Esophagus squamous epithelium (tissue), 5 donors: ENCODE measurements at places on chromosomes 4 and X.

GRCh38 chr4:57719456-57719855, 609.3 kb upstream of the IGFBP7 start:
- H3K27me3 ChIP-seq: no peaks in the 10 kb centered on the region
- DNase-seq: no peak
- H3K36me3 ChIP-seq: no peaks in the 10 kb centered on the region
- H3K4me1 ChIP-seq: no peaks in the 10 kb centered on the region
- H3K27ac ChIP-seq: no peak overlapping the region

DNA sequence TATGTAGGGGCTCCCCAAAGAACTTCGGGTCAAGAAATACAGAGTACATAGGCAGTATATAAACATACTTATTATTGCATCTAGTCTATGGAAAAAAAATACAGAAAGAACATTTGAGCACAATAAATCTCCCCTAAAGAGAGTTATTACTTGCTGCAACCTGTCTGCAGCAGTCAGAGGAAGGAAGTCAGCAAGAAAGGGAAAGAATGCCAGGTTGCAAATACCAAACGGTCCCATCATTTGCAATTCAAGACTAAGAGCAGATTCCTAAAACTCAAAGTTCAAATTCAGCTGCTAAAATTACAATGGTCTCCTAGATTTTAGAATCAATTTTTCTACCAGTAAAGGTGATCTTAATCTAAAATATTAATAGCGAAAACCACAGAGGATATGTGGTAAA, 236.2 kb upstream of the NUDT6 start:
- H3K4me1 ChIP-seq: no peaks in the 10 kb centered on the region
- H3K4me3 ChIP-seq: no peak overlapping the region
- H3K36me3 ChIP-seq: no peaks in the 10 kb centered on the region
- DNase-seq: no peak
- no peak overlapping the region for H3K27ac ChIP-seq

DNA sequence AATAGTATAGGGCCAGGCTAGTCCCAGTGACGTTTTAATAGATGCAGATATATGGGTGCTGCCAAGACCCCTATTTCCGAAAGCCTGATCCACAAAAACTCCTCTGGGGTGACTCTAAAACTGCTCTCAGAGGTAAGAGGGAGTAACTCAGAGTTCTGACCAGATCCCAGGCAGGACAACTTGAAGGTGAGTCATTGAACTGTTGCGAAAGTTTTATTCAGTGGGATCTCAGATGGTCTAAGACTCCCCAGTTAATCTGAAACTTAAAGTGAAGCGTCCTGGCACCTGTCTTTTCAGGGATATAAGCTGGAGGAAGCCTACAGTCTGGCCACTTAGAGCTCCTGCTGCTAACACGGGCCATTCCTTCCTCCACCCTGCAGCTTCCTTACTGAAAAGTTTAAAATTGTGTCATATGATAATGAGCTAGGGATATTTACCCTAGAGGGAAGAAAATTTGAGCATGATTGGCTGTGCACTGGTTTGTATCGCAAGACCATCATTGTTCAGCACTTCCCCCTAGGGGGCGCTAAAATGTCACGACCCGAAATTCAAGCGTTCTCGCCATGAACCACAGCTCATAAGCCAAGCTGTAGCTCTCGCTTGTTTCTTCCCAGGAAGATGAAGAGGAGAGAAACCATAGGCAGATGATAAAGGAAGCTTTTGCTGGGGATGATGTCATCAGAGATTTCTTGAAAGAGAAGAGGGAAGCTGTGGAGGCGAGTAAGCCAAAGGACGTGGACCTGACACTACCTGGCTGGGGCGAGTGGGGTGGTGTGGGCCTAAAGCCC, 19.5 kb downstream of the UTP14A start:
- H3K4me3 ChIP-seq: no peak overlapping the region
- H3K4me1 ChIP-seq: no peaks in the 10 kb centered on the region
- no peak for DNase-seq
- no peaks in the 10 kb centered on the region for H3K27me3 ChIP-seq

- no peaks in the 10 kb centered on the region for H3K4me1 ChIP-seq
- no peak overlapping the region for H3K27ac ChIP-seq
- H3K36me3 ChIP-seq: no peaks in the 10 kb centered on the region
- no peaks in the 10 kb centered on the region for H3K27me3 ChIP-seq
- H3K4me3 ChIP-seq: no peak overlapping the region
- DNase-seq: no peak
Observed at GRCh38 chr4:74953647-74954046, 20.7 kb downstream of the PARM1 start.

GRCh38 chr4:120156120-120156718, 89.6 kb upstream of the MAD2L1 start:
- no peak overlapping the region for H3K4me3 ChIP-seq
- no peaks in the 10 kb centered on the region for H3K4me1 ChIP-seq
- H3K27me3 ChIP-seq: no peaks in the 10 kb centered on the region

- no peaks in the 10 kb centered on the region for H3K27me3 ChIP-seq
- no peak for DNase-seq
- H3K27ac ChIP-seq: peak overlapping the region; percentile 51
- no peak overlapping the region for H3K4me3 ChIP-seq
- no peaks in the 10 kb centered on the region for H3K36me3 ChIP-seq
Observed at GRCh38 chrX:68995780-68996551, 167.1 kb downstream of the EFNB1 start.

DNA sequence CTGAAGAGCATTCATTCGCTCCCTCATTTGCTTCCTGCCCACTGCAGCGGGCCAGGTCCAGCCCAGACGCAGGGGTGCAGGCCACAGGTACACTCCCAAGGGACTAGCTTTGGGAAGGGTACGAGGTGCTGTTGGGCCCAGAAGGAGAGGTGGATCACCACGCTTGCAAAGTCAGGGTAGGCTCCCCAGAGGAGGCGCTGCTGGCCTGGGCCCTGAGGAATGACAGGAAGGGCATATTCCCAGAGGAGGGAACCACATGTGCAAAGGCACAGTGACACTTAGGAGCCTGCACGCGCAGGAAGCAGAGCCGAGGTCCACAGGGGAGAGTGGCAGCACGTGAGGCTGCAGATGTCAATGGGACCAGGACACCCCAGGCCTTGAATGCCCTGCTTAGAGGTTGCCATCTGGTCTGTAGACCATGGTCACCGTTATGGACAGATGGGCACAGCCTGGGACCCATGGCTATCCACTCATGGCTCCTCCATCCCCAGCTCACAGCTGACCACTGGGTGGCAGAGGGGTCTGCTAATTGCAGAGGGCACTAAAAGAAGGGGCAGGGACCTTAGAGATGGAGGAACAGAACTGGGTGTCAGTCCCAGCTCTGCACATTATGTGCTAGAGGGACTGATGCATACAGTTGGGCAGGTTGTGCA, 7.9 kb downstream of the HTRA3 start:
- peaks cover 8% of the 10 kb centered on the region for H3K4me1 ChIP-seq
- H3K4me3 ChIP-seq: no peak overlapping the region
- DNase-seq: no peak
- peak overlapping the region; percentile 54 for H3K27ac ChIP-seq
- peaks cover 7% of the 10 kb centered on the region for H3K27me3 ChIP-seq

DNA sequence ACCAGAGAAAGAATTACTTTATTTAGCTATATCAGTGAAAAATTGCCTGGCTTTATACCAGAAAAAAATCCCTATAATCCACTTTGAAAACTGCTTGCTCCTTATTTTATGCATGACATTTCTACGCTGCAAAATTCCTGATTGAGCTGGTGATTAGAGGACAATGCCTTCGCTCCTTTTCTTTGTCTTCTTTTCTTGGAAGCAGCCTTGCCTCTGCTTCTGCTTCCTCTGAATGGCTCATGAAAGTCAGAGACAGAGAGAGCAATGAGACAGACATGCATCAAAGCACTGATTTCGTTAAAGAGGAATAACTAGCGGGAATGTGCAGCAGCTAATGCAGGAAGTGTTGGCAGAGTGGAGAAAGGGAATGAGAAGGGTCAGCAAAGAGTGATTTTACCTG, 294.3 kb upstream of the IGFBP7 start:
- H3K27me3 ChIP-seq: no peaks in the 10 kb centered on the region
- no peak overlapping the region for H3K4me3 ChIP-seq
- no peaks in the 10 kb centered on the region for H3K36me3 ChIP-seq
- no peak overlapping the region for H3K27ac ChIP-seq
- no peak for DNase-seq

- no peaks in the 10 kb centered on the region for H3K36me3 ChIP-seq
- H3K4me1 ChIP-seq: no peaks in the 10 kb centered on the region
- H3K27me3 ChIP-seq: no peaks in the 10 kb centered on the region
- no peak overlapping the region for H3K4me3 ChIP-seq
- no peak for DNase-seq
- no peak overlapping the region for H3K27ac ChIP-seq
Observed at GRCh38 chrX:66130469-66130868, 33.6 kb upstream of the HEPH start.

GRCh38 chr4:25821899-25822298, 40.9 kb downstream of the SEL1L3 start:
- no peak overlapping the region for H3K27ac ChIP-seq
- no peak for DNase-seq
- no peak overlapping the region for H3K4me3 ChIP-seq
- peaks cover 16% of the 10 kb centered on the region for H3K36me3 ChIP-seq
- H3K4me1 ChIP-seq: no peaks in the 10 kb centered on the region

DNA sequence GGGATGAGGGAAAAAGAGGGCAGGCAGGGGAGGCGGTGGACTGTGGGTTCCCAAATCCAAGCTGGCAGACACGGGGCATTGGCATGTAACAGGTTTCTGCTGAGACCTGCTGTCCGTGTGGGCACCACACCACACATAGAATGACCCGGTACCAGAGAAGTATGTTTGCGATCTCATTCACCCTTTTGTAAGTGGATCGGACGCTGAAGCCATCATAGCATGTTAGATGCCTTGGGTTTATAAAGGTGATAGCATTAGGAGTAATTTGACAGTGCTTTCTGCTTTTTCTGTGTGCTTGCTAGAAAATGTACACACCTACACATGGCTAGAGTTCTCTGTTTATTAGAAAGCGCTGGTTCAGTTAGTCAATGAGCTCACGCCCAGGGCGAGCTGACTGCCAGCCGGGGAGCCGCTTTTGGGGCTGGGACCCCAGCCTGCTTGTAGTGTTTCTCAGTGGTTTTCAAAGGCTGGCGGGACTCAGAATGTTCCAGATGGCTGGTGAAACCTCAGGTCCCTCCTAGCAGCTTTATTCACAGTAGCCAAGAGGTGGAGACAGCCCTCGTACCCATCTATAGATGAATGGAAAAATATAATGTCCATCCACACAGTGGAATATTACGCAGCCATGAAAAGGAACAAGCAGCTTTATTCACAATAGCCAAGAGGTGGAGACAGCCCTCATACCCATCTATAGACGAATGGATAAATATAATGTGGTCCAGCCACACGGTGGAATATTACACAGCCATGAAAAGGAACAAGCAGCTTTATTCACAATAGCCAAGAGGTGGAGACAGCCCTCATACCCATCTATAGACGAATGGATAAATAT, 579 bp downstream of the IL3RA start:
- peak overlapping the region; percentile 46 for H3K4me3 ChIP-seq
- DNase-seq: no peak
- peak overlapping the region; percentile 71 for H3K27ac ChIP-seq
- H3K27me3 ChIP-seq: no peaks in the 10 kb centered on the region
- no peaks in the 10 kb centered on the region for H3K4me1 ChIP-seq
- no peaks in the 10 kb centered on the region for H3K36me3 ChIP-seq

- H3K27me3 ChIP-seq: no peaks in the 10 kb centered on the region
- no peak for DNase-seq
- H3K4me3 ChIP-seq: no peak overlapping the region
- H3K27ac ChIP-seq: no peak overlapping the region
- no peaks in the 10 kb centered on the region for H3K4me1 ChIP-seq
Observed at GRCh38 chr4:60296386-60296785, 903.7 kb upstream of the ADGRL3 start.

GRCh38 chrX:42289492-42290385, 366.4 kb upstream of the CASK start:
- no peak for DNase-seq
- no peak overlapping the region for H3K4me3 ChIP-seq
- H3K27me3 ChIP-seq: no peaks in the 10 kb centered on the region
- H3K4me1 ChIP-seq: no peaks in the 10 kb centered on the region
- H3K36me3 ChIP-seq: no peaks in the 10 kb centered on the region

DNA sequence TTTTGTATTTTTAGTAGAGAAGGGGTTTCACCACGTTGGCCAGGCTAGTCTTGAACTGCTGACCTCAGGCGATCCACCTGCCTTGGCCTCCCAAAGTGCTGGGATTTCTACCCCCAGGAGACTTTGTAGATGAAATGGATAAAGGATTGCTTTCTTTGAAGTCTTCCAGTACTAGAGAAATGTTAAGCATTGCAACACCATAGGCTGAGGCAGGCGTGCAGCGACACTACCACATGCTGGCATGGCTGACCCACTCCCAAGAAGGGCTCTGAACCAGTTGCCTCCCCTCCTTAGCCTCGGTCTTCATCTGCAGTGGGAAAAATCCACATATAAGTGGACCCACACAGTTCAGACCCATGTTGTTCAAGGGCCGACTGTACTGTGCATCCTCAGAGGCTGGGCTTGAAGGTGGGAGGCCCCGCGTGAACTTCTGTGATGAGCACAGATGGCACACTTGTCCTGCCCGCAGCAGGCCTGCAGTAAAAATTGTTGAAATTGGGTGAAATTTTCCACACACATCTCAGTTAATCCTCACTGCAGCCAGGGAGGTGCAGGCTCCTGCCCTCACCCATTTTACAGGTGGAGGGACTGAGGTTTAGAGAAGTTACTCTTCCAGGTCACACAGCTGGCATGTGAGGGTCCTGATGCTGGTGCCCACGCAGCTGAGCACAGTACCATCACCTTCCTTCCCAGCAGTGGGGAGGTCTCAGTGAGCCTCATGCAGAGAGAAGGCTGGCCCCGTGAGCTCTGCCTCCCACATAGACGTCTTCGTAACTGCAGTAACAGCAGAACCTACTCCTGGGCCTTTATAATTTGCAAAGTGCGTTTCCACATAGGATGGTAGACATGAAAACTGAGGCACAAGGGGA, 35.5 kb downstream of the HTRA3 start:
- no peak overlapping the region for H3K4me3 ChIP-seq
- H3K27me3 ChIP-seq: no peaks in the 10 kb centered on the region
- no peaks in the 10 kb centered on the region for H3K36me3 ChIP-seq
- no peak for DNase-seq

- H3K36me3 ChIP-seq: no peaks in the 10 kb centered on the region
- H3K27ac ChIP-seq: no peak overlapping the region
- no peak for DNase-seq
- no peak overlapping the region for H3K4me3 ChIP-seq
- no peaks in the 10 kb centered on the region for H3K4me1 ChIP-seq
Observed at GRCh38 chrX:138923805-138924204, 212.3 kb upstream of the FGF13 start.

- H3K4me1 ChIP-seq: no peaks in the 10 kb centered on the region
- no peak overlapping the region for H3K27ac ChIP-seq
- H3K36me3 ChIP-seq: no peaks in the 10 kb centered on the region
- no peaks in the 10 kb centered on the region for H3K27me3 ChIP-seq
- no peak for DNase-seq
- H3K4me3 ChIP-seq: no peak overlapping the region
Observed at GRCh38 chr4:121344098-121344497, 36.7 kb downstream of the QRFPR start.
